ENCODE measurements at places on chromosomes 4 and X.

- no peak for DNase-seq
Measured at GRCh38 chrX:21870494-21870893, 14.7 kb downstream of the YY2 start.

DNA sequence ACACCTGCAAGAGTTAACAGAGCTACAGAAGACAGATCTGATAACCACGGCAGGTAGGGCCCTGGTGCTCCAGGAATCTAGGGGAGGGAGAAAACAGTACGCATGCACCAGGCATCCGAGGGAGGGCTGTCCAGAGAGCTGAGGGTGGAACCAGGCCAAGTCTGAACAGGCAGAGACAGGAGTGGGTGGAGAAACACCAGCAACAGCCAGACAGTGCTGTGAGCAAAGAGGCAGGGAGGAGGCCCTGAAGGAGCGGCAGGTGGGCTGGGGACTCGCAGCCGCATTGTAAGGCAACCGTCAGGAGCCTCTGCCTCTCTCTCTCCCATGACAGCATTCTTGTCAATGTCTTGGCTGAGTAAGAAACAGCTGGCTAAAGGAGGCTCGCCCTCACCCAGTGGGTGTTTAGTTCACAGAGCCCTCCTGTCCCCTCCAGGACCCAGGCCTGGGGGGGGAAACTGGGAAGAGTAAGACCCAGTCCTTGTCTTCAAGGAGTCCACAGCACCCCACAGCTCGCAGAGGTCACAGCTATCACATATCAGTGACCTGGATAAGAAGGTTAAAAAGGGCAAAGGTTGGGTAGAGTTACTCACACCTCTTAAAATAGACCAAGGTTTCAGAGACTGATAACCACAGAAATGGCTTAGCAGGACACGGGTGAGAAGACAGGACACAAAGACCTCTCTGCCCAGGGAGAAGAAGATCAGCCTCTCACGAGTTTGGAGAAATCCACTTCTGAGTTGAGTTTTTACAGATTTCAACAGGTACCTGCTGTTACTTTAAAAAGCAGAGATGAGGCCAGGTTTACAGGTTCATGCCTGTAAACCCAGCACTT lies 10.5 kb downstream of the ACSL1 start:
- no peak for DNase-seq

- DNase-seq, result no peak
Measured at GRCh38 chr4:37693450-37694190, 7.4 kb upstream of the RELL1 start.

DNA sequence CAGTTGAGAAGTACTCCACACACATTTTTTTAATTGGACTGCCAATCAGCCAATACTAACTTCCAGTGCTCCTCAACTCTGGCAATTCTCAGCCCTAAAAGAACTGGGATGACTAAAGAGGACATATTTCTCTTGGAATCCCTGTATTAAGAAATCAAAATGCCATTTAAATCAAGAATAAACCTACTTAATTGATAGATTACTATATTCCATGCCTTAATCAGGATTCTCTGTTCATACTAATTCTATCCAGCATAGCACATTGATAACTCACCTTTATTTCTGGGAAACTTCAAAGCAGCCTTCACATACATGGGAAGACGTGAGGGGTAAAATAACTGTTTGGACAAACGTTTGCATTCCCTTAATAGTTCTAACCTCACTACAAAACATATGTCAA lies 93.0 kb upstream of the DKK2 start:
- no peak for DNase-seq

DNA sequence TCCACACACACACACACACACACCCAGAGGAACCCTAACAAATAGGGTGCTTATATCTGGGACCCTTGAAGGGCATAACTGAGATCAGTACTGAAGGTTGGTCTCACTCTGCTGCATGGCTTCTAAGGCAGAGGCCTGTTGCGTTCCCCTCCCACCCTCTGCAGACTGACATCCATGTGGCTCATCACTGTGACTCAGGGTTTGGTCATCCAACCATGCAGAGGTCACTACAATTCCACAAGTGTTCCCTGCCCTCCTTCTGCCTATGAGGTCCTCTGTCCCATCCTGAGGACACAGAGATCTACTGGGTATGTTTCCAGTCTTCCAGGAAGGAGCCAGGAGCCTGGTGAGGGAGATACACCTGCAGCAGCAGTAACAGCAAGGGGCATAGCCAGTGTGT lies 55.8 kb downstream of the XAGE2 start:
- no peak for DNase-seq

GRCh38 chr4:155891058-155891457 lies 12.4 kb upstream of the TDO2 start:
- DNase-seq, result no peak

- DNase-seq, result no peak
Measured at GRCh38 chrX:48749182-48749581, 12.4 kb upstream of the GLOD5 start.

DNA sequence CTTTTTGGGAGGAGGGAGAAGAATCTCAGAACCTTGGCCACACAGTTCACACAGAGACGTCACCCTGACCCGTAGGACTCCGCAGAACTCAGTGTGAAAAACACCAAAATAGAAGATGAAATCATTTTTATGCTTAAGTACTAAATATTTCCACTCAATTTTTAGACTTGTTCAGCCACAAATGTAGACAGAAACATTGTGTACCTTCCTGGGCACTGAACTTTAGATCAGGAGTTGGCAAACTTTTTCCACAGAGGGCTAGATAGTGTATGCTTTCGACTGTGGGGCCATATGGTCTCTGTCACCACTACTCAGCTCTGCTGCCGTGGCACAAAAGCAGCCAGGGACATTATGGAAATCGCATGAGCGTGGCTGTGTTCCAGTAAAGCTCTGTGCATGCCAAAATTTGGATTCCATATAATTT lies 61.8 kb upstream of the STOX2 start:
- DNase-seq, result no peak

- DNase-seq, result no peak
Measured at GRCh38 chrX:136450050-136450830, 37.5 kb upstream of the BRS3 start.

DNA sequence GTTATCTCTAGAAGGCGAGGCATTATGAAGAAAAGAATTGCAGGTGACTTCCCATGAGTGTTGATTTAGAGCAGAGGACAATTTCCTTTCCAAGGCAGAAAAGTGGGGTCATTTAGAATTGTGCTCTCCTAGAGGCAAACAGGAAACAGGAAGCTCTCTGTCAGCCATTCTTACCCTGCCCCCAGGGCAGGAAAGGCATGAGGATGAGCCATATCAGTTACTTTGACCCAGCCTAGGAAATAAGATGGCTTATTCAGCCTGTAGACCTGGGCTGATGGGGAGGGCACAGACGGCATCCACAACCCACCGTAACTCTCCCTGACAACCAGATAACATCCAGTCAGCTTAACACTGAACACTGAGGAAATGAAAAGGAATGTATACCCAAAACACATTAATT lies 88.8 kb upstream of the KDR start:
- DNase-seq, result no peak

GRCh38 chr4:39255266-39255665 lies 72.9 kb downstream of the WDR19 start:
- no peak for DNase-seq
